ENCODE measurements at places on chromosomes 7 and 10. TPM values are rescaled to one million over a fixed set of nuclear protein-coding genes. Genes with fewer than 3 reads are reported as not detected.
A peak's percentile ranks its signal among the peaks of the same experiment; 100 is the strongest.

ZNF365 gene
- total RNA-seq, result 10.8 TPM

ELFN1 gene
- total RNA-seq, result 5.3 TPM

TRIM73 gene
- 0.03 TPM for total RNA-seq

FBXL13 gene
- 2.9 TPM for total RNA-seq

GPR141 gene
- total RNA-seq, result 0.69 TPM

RNF148 gene
- not detected for total RNA-seq

TYSND1 gene
- 19.1 TPM for total RNA-seq

ANKRD30A gene
- not detected for total RNA-seq

EPO gene
- not detected for total RNA-seq

GHRHR gene
- not detected for total RNA-seq

- DNase-seq, result no peak
Measured at GRCh38 chr7:45224832-45225231, 67.2 kb downstream of the RAMP3 start.

DNA sequence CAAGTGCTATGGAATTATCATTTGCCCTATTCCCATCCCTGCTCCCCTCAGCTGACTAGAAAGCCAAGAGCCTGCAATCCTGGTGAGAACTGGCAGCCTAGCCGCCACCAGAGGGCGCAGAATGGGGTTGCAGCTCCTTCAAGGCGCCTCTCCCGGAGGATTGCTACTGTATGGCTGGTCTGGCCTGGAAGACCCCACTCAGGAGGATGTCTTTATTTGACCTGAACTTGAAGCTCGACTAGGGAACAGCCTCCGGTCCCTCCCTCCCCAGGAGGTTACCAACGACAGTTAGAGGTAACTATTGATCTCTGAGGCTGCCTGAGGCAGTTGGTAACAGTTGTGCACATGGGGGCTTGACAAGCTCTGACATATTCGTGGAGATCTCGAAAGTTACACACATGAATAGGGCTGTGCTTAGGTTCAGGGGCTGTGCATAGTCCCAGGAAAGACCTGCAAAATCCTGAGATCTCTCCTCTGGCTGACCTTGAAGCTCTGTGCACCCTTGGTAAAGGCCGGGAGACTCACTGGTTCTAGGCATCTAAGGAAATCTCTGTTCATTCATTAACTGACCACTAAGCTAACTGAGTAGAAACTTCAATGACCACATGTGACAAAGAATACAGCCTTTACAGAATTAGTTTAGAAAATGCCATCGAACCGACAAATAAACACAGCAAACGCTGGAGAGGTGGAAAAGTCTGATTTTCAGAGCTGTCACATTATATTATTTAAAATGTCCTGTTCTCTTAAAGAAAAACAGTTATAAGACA, 65.7 kb downstream of the TSPAN12 start:
- DNase-seq, result peak; percentile 72

GRCh38 chr10:76643511-76643911, 994.1 kb downstream of the KCNMA1 start:
- no peak for DNase-seq

DNA sequence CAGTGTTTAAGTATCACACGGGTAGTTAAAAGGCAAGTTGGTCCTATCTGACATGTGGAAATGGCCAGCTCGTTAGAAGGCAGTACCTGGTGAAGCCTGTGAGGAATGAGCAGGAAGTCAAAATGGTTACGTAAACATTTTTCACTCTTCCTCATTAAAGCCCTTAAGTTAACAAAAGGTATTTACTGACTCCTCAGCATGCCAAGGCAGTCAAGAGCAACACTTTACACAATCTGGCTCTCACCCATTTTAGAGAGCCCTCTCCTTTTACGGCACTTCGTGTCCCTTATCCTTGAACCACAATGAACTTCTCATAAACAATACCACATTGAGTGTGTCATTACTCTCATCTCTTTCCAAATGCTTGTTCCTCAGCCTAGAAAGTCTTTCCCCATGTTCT, 11.0 kb upstream of the RSBN1L start:
- no peak for DNase-seq

DNA sequence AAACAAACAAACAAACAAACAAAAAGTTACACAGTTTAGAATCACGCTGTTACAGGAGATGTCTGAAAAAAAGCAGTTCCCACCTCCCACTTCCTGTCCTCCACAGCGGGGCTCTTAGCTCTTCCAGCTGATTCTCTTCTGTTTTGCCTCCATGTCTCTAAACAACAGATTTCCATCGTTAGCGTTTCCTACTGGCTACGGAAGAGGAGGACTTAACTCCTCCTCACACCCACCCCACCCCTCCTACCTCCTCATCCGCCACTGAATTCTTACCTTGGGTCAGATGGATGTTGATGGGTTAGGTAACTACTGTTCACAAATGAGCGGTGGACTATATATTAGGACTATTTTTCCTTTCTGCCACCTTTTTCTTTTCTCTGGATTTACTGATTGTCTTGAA, 36.8 kb upstream of the NUB1 start:
- DNase-seq, result no peak

DNA sequence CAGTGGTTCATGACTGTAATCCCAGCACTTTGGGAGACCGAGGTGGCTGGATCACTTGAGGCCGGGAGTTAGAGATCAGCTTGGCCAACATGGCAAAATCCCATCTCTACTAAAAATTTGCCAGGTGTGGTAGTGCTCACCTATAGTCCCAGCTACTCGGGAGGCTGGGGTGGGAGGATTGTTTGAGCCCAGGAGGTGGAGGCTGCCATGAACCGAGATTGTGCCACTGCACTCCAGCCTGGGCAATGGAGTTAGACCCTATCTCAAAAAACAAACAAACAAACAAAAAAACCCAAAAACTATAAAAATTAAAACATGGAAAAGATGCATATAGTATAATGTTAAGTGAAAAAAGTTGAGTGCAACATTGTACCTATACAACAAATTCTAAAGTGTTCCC, 81.4 kb downstream of the AKR1D1 start:
- DNase-seq, result no peak

DNA sequence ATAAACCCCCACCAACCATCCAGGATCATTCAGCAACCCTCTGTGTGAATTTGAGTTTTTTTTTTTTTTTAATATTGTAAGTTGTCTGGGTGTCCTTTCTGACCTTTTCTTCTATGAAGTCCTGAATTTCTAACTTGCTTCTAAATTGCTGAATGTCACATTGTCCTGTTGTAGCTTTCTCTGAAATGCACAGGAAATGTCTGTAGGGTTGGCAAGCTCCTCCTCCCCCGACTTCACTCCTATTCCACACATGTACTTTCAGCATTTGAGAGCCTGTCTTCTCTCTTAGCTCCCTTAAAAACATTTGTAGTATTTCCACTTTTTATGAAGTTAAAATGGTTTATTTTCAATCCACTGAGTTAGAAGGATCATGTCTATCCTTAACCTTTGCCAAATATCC, 3.3 kb upstream of the CNNM2 start:
- no peak for DNase-seq

DNA sequence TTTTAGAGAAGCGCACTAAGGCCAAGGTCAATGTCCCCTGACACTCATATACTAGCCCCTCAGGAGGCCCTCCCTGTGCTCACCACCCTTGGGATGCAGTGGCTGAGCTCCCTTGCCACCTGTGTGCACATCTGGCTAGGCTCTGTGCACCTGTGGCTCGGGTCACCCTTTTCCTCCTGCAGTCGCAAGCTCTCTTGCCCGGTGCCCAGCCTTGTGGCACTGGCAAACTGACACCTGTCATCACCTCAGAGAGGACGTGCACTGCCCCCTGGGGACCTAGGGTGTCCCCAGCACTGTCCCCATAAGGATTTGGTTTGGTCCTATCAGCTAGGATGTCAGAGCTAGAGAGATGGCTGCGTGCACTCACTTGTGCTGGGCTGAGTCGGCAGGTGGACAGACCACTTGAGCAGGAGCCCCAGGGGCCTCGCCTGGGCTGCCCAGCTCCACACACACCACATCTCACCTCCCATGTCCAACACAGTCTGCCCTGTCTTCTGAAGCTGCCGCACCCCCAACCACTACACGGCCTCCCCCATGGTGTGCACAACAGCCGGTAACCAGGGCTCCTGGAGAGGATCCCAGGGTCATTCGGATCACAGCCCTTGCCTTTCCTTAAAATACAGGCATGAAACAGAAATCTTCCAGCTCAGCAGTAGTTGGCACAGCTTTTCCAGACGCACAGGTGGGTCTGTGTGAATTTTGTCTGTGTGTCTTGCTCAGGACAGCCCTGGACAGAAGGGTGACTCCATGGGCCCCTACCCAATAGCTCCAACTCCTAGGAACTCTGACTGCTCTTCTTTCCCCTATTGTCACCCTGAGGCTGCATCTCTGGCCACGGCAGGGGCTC, 111.0 kb downstream of the GRID1 start:
- DNase-seq, result no peak

DNA sequence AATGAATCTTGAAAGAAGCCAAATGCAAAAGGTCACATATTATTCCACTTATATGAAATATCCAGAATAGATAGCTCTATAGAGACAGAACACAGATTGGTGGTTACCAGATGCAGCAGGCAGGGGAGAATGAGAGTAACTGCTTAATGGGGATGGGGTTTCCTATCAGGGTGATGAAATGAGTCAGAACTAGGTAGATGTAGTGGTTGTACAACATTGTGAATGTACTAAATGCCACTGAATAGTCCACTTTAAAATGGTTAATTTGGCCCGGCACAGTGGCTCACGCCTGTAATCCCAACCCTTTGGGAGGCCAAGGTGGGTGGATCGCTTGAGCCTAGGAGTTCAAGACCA, 9.4 kb upstream of the SLC25A28 start:
- DNase-seq, result no peak

DNA sequence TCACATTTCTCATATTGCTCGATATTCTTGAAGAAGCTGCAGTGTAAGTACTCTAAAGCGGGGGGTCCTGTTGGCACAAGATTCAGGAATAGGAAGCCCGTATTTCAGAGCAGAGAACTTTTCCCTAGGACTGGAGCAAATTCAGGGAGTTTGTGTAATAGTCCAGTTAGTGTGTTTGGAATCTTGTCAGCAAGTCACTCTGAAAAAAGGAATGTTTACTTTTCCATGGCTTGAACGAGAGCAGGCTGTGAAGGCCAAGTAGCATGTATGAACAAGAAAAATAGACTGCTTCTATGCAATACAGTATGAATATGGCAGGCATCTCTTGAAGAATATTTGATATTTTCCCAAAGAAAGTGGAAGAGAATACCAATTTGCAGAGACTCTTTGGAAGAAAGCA, 39.8 kb downstream of the CDC123 start:
- no peak for DNase-seq

DNA sequence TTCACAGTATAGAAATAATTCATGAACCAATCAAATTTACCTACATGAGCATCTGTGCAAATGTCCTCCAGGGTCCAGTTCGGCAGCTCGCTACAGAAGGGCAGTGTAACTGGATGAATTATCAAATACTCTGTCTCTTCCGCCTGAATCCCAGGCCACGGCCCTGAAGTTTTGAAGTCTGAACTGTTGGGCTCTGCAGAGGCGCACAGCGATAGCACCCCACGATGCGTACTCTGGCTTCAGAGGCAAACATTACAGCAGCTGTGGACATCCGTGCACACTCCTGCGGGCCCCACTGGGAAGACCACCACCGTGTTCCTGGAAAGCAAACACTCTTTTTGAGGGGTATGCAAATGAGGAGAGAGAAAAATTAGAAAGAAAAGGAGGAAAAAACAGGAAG, 259.8 kb upstream of the TCERG1L start:
- no peak for DNase-seq

- peak; percentile 13 for DNase-seq
Measured at GRCh38 chr7:64959072-64959747, 31.6 kb downstream of the ZNF117 start.

DNA sequence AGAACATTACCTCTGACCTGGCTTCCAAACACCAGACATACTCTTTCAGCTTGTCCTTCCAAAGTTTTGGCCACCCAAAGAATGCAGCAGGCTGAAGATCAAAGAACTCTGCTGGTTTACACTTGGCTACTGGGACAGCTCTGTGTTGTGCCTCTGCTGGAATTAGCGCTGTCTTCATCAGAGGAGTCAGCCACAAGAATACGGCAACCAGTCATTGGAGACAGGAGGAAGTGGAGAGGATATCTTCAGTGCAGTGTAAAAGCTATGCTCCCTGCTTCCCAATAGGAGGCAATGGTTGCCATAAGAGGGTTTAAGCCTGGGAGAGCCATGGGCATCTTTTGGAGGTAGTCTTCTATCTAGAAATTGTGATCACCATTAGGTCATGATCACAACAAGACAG, 126.7 kb upstream of the WNT16 start:
- no peak for DNase-seq

DNA sequence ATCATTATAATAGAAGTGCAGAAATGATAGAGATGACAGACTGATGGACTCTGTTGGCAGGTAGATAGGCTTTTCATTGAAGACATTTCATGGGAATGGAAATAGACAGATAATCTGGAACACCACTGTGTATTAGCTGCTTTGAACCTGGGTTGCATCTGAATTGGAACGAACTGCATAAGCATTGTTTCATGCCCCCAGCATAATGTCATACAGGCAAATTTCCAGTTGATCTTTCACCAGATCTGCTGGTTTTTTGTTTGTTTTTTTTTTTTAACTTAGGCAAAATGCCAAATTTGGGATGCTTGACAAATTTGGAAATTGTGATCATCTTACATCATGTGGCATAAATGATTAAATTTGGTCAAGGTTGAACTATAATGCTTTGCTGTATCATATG, 172.1 kb upstream of the AOAH start:
- DNase-seq, result no peak

GRCh38 chr10:85602713-85603112, 763.9 kb downstream of the GRID1 start:
- no peak for DNase-seq

DNA sequence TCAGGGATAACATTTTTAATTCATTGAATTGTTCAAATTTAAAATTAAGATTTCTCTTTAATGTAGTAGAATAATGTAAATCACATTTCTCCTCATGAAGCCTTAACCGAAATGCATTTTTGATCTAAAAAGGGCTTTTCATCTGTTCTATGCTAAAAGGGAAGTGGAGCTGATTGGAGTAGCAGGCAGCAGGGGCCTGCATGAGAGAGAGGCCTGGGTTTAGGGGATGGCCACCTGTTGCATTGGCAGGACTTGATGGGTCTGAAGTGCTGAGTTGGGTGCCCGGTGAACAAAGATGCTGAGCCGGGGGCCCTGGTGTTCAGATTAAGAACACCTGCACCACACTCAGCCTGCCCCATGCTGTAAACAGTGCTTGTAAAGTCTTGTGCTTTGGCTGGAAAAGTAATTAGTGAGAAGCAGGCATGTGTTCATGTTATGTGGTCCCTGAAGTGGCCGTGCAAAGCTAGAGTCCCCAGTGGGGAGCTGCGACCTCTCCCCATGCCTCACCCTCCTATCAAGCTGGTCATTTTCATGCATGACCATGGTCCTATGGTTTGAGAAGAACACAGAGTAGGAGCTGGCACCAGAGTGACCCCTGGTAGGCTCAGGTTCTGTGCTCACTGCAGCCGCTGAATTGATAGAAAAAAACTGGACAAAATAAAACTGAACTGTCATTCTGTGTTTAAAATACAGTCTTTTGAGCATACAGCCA, 124.3 kb downstream of the ADCY1 start:
- DNase-seq, result no peak

- DNase-seq, result peak; percentile 34
Measured at GRCh38 chr7:106767078-106767477, 98.0 kb upstream of the PIK3CG start.

GRCh38 chr10:93065675-93066543, 5.3 kb downstream of the CYP26C1 start:
- no peak for DNase-seq

- peak; percentile 18 for DNase-seq
Measured at GRCh38 chr10:28938745-28939144, 261.4 kb downstream of the BAMBI start.

- DNase-seq, result no peak
Measured at GRCh38 chr7:141189231-141189630, 115.4 kb downstream of the TMEM178B start.

- peak; percentile 63 for DNase-seq
Measured at GRCh38 chr7:31114593-31115343, 62.7 kb downstream of the ADCYAP1R1 start.

GRCh38 chr10:78365694-78366093, 332.0 kb downstream of the RPS24 start:
- no peak for DNase-seq

Data from A172 (cell line).